Activated CD4-positive, alpha-beta T cell treated with anti-CD3 and anti-CD28 coated beads, Interleukin-2, amount 10 ng/mL, durations not matched to agents 24 days and 14 days (primary cell): ENCODE measurements at places on chromosomes 4 and X. TPM values are rescaled to one million over a fixed set of nuclear protein-coding genes. Genes with fewer than 3 reads are reported as not detected.

Gene FRMPD4
- not detected in 2 replicates for total RNA-seq

Gene IL13RA2
- not detected in 2 replicates for total RNA-seq

DNA sequence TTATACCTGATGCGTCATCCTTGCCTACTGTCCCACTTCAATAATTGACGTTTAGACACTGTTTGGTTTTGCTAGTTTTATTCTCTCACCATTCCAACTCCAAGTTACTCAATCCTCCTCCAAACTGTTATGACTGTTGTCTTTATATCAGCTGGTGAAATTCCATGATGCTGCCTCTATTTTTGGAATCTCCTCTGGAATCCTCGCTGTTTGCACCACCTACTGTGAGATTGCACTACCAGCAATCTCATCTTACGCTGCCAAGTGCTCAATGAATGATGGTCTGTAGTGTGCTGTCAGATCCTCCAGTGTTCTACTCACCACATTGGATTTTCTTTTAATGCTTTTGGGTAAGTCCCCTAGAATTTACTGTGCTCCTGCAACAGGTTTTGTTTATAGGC is 13.2 kb upstream of the PCDH18 start:
- H3K27me3 ChIP-seq: no peaks in the 10 kb centered on the region
- no peak overlapping the region for H3K4me3 ChIP-seq
- no peak overlapping the region for H3K27ac ChIP-seq
- no peak for DNase-seq

Gene MAGEC1
- total RNA-seq: not detected in 2 replicates

GRCh38 chr4:32840461-32841189 is 2120.5 kb downstream of the PCDH7 start:
- no peaks in the 10 kb centered on the region for H3K4me1 ChIP-seq
- no peak overlapping the region for H3K27ac ChIP-seq
- H3K4me3 ChIP-seq: no peak overlapping the region
- no peaks in the 10 kb centered on the region for H3K36me3 ChIP-seq

- no peaks in the 10 kb centered on the region for H3K27me3 ChIP-seq
- H3K27ac ChIP-seq: no peak overlapping the region
- no peak overlapping the region for H3K4me3 ChIP-seq
Observed at GRCh38 chrX:104660092-104660491, 94.1 kb downstream of the IL1RAPL2 start.

DNA sequence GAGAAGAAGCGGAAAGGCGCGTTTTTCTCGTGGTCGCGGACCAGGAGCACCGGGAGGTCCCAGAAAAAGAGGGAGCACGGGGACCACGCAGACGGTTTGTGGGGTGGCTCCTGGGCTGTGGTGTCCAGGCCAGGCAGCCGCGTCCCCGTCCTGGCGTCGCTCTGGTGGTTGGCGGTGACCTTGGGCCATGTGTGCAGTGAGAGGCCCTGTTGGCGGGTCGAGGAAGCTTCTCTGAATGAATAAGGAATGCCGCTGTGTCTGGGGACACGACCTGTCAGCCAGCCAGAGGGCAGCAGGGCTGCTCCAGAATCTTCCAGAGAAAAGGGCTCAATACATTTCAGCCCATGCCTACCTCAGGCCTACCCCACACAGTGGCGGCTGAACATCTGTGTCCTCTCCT is 24.3 kb upstream of the HGFAC start:
- no peaks in the 10 kb centered on the region for H3K36me3 ChIP-seq
- no peaks in the 10 kb centered on the region for H3K4me1 ChIP-seq
- H3K4me3 ChIP-seq: no peak overlapping the region

DNA sequence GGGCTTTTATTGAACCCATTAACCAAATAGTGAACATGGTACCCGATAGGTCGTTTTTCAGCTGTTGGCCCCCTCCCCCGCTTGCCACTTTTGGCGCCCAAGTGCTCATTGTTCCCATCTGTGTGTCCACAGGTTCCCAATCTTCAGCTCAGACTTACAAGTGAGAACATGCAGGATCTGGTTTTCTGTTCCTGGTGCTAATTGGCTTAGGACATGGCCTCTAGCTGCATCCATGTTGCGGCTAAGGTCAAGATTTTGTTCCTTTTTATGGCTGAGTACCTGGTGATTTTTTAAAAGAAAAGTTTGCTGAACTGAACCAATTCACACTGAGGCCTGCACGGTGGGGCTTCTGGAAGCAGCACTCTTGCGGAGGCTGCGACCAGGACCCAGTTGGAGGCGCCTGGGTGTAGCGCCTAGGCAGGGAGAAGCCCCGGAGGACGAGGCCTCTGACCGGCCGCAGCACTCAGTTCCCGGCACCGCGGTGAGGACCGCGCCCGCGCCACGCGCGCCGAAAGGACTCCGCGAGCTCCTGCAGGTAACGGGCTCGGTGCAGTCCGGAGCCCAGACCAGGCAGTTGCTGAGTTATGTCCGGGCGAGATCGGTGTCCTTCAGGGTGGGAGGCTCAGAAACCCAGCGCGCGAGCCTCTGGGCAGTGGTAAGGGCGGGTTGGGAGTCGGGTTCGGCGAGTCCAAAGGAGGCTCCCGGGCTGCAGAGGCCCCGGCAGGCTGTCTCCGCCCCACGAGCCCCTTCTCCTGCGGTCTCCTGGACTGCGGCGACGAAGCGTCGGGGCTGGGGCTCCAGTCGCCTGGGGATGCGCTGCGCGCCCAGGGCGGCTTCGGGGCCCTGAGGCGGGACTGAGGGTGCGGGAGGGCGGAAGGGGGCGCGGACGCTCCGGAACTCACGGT is 15.8 kb upstream of the SLC25A4 start:
- peaks cover 68% of the 10 kb centered on the region for H3K27me3 ChIP-seq
- no peak overlapping the region for H3K27ac ChIP-seq
- H3K4me3 ChIP-seq: peak overlapping the region; percentile 72

GRCh38 chr4:107843391-107843790 is 18.7 kb downstream of the SGMS2 start:
- peaks cover 10% of the 10 kb centered on the region for H3K27me3 ChIP-seq
- no peak overlapping the region for H3K27ac ChIP-seq
- no peak overlapping the region for H3K4me3 ChIP-seq
- DNase-seq: no peak
- no peaks in the 10 kb centered on the region for H3K36me3 ChIP-seq
- H3K4me1 ChIP-seq: no peaks in the 10 kb centered on the region

Gene PNCK
- 0.36 and 0.84 TPM in 2 replicates for total RNA-seq

Gene TET2
- total RNA-seq: 26.1 and 28.9 TPM in 2 replicates

DNA sequence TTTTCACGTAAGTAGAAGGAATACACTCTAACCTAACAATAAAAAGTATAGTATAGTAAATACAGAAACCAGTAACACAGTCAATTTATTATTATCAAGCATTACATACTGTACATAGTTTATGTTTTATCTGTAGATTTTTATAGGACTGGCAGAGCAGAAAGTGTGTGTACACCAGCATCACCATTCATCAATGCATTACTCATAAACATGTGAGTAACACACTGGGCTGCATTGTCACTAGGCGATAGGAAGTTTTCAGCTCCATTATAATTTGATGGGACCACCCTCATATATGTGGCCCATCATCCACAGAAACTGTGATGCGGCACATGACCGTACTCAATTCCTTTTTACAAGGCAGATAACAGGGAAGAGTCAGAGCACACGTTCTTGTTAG is 137.8 kb upstream of the RBPJ start:
- H3K4me1 ChIP-seq: peaks cover 15% of the 10 kb centered on the region
- no peak for DNase-seq
- H3K27ac ChIP-seq: no peak overlapping the region
- H3K4me3 ChIP-seq: no peak overlapping the region
- peaks cover 3% of the 10 kb centered on the region for H3K36me3 ChIP-seq

Gene TKTL1
- not detected in 2 replicates for total RNA-seq

Gene GATA1
- total RNA-seq: not detected in 2 replicates

DNA sequence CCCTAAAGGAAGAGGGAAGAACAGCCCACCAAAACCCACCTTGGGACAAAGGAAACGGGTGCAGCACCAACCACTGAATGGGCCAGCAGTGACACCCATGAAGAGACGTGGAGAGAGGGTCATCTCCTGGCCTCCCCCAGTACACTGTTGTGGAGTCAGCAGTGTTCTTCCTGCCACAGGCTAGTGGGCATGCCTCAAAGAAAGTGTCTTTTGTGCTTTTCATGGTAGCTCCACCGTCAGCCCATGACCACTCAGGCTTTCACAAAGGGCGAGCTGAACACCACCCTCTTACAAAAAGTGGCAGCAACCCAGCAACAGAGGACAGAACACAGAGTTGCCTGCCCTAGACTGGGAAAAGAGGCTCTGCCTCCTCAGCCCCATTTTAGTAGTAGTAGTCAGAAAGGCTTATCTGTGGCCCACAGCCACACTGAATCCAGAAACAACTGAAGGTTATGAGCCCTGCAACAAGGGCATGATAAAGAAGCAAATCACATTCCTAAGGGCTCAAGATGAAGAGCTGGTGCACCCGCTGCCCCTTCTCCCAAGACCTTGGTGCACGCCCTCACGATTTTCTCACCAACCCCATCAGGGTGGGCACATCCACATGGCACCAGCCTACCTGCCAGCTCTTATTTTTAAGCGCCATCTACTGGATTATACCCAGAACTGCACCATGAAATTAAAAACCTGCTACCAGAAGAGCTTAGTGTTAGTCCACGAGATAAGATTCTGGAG is 53.1 kb downstream of the RAB28 start:
- H3K36me3 ChIP-seq: peaks cover 11% of the 10 kb centered on the region
- H3K27me3 ChIP-seq: no peaks in the 10 kb centered on the region
- H3K4me1 ChIP-seq: peaks cover 9% of the 10 kb centered on the region
- no peak overlapping the region for H3K27ac ChIP-seq

Gene XAGE1A
- total RNA-seq: not detected in 2 replicates

- H3K36me3 ChIP-seq: peaks cover 8% of the 10 kb centered on the region
- peaks cover 1% of the 10 kb centered on the region for H3K27me3 ChIP-seq
- H3K4me3 ChIP-seq: no peak overlapping the region
- DNase-seq: no peak
Observed at GRCh38 chr4:99091216-99091575, 2.6 kb upstream of the ADH5 start.

- no peak overlapping the region for H3K4me3 ChIP-seq
- H3K36me3 ChIP-seq: no peaks in the 10 kb centered on the region
- H3K27ac ChIP-seq: no peak overlapping the region
- no peaks in the 10 kb centered on the region for H3K27me3 ChIP-seq
- DNase-seq: no peak
Observed at GRCh38 chrX:153443476-153444332, 2.2 kb downstream of the TREX2 start.

GRCh38 chr4:103923551-103923950 is 203.8 kb upstream of the TACR3 start:
- no peak overlapping the region for H3K27ac ChIP-seq
- DNase-seq: no peak
- no peaks in the 10 kb centered on the region for H3K36me3 ChIP-seq
- H3K4me1 ChIP-seq: no peaks in the 10 kb centered on the region
- no peak overlapping the region for H3K4me3 ChIP-seq

GRCh38 chr4:54908763-54909162 is 216.6 kb downstream of the KDR start:
- no peaks in the 10 kb centered on the region for H3K36me3 ChIP-seq
- no peaks in the 10 kb centered on the region for H3K27me3 ChIP-seq
- H3K4me3 ChIP-seq: no peak overlapping the region
- H3K4me1 ChIP-seq: no peaks in the 10 kb centered on the region
- H3K27ac ChIP-seq: no peak overlapping the region
- DNase-seq: no peak

DNA sequence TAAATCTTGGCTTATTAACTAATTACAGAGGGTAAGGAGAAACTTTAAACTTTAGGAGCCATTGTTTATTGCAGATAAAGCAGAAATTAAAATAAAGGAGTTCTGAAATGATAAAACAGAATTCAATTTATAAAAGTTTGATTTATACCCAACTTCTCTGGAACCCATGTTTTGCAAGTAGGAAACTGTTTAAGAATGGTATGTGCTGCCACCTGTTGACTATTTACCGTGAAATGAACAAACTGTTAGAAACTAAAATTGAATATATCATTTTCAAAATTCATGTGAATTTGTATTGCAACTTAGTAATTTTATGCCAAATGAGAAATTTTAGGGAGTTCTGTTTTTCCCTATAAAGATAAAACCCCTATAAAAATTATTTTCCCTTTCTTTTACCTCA is 11.0 kb upstream of the TBC1D8B start:
- H3K27me3 ChIP-seq: peaks cover 2% of the 10 kb centered on the region
- H3K4me3 ChIP-seq: no peak overlapping the region
- H3K27ac ChIP-seq: no peak overlapping the region
- H3K36me3 ChIP-seq: no peaks in the 10 kb centered on the region
- peak; percentile 52 for DNase-seq

Gene SPANXA2
- total RNA-seq: not detected in 2 replicates
